AG09319 (cell line): ENCODE measurements at places on chromosomes 4 and X.

- peak; percentile 63 for DNase-seq
Measured at GRCh38 chr4:177308125-177308524, 1.5 kb upstream of the NEIL3 start.

GRCh38 chr4:184163813-184164212 lies 53.9 kb downstream of the ENPP6 start:
- DNase-seq, result no peak

DNA sequence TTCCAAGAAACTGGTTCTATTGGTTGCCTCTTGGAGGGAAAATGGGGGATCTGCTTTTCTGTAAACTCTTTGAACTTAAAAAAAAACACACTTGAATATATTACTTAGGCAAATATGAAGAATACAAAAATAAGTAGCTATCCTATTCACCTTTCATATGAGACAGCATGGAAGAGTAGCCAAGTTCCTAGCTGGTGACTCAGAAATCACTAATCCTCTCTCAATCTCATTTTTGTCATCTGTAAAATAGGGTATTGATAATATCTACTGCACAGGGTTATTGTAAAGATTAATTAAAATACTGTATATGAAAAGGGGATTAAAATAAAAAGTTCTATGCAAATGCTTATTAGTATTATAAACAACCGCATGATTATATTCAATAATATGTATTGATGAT lies 12.7 kb downstream of the MGARP start:
- DNase-seq, result no peak

- no peak for DNase-seq
Measured at GRCh38 chrX:106612393-106612763, 600 bp downstream of the RADX start.

GRCh38 chr4:7007944-7008343 lies 35.2 kb upstream of the TADA2B start:
- DNase-seq, result no peak

GRCh38 chr4:36128689-36129088 lies 115.6 kb downstream of the ARAP2 start:
- DNase-seq, result no peak

- no peak for DNase-seq
Measured at GRCh38 chr4:660401-660800, 13.7 kb downstream of the ATP5ME start.

- DNase-seq, result no peak
Measured at GRCh38 chr4:140095694-140096482, 58.1 kb downstream of the MAML3 start.

DNA sequence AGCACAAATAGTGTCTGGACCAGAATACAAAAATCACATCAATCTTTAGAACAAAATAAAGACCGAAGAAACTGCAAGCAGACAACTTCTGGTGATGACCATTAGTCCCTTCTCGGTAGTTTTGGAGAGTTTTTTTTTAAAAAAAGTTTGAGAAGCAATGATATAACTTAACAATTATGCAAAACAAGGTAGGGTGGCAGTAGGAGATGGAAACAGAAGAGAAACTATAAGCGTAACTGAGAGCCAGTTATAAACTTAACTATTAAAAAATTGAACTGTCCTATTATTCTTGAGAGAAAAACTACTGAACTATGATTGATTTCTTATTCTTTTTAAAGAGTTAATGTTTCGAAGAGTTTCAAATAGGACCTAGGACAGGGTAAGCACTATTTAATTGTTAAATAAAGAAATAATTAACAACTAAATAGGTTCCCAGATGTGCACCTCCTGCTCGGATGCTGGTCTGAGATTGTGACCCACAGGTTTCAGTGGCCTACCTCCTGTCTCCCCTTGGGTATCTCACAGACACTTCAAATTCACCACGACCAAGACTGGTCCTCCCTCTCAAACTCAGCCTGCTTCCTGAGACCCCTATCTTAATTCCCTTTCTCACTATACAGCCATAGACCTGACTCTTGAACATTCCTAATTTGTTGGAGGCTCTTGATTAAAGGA lies 81.3 kb downstream of the LEF1 start:
- no peak for DNase-seq

- DNase-seq, result no peak
Measured at GRCh38 chrX:24741330-24741729, 47.6 kb downstream of the POLA1 start.
